Activated T-helper 1 cell treated with anti-CD3 and anti-CD28 coated beads, Interleukin-2, amount 50 U/mL, for 16 hours (primary cell): ENCODE measurements at places on chromosomes 12 and 14.

DNA sequence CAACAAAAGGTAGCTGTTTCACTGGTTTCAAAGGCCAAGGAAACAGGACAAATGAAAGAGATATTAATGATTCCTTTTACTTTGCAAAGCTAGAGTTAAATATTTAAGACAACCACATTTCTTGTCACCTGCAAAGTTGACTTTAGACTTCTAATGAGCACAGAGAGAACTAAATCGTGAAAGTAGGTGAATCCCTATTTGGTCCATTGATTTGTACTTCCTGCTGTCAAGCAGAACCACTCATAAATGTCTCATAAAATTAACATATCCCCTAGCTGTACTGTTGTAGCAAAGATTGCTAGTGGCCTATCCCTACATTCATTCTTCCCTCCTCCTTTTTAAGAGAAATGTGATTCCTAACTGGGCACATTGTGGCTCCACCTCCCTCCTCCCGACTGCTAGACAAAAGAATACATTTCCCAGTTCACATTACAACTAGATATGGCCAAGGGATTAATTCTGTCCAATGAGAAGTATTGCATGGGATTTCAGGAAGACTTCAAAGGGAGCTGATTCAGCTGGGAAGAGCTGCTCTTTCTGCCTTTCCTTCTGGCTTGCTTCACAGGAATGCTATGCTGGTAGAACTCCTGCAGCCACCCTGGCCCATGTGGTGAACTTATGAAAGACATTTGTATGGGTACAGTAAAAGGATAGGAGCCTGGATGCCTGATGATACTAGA, 227.5 kb upstream of the ABCD2 start:
- DNase-seq = no peak

DNA sequence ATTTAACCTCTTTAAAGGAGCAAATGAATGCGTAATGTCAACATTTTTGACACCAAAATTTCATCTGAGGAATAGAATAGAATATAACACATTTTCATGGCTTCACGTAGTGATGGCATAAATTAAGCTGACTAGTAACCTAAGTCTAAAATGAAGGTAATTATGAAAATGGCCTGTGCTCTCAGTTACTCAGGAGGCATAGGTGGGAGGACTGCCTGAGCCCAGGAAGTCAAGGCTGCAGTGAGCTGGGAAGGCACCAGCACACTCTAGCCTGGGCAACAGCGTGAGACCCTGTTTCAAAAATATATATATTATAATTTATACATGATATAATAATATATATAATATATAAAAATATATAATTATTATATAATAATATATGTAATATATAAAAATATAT, 383.2 kb upstream of the ATP2B1 start:
- no peak for DNase-seq

DNA sequence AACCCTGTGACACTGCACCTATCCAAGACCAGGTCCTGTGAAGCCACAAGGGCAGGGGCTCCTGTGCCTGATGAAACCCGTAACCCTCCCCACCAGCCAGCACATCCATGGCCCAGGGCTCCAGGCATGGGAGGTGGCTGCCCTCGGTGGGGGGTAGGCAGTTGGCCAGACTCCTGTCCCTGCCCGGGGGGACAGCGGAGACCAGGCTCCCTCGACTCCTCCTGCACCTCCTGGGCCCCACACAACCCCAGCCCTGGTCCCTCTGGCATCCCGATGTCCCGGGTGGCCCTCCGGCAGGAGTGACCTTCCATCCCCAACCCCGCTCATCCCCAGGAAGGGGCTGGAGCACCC, 11.4 kb downstream of the AKT1 start:
- no peak for DNase-seq

DNA sequence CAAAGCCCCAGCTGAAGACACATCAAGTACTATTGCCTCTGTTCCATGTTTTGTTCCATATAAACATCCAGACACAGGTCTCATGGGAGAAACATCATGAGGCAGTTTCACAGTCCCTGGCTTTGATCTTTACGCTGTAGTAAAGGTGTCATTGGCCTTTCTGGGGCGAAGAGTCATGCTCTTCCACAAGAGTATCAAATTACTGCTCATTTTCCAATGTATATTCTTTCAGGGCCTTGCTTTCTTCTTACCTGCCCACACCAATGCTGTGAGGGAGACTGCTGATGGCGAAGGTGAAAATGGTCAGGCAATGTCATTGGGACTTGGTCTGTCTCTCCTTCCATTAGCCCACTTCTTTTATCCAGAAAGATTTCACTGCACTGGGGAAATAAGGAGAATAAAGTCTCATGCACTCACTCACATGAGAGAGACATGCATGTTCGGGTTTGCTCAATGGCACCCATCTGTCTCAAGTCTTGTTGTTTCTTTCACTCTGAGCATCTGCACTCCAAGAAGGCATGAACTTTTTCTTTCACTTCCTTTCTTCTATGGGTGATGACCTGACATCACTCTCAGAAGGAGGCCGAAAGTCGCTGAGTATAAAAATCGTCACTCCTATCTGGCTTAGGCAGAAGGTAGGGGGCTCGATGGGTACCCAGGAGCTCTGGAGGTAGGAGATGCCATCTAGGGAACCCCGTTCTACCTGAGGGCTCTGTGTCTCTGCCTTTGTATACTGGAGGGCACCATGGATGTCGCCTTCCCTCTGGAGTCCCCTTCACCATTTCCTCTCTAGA, 1.3 kb upstream of the JDP2 start:
- DNase-seq = no peak

- no peak for DNase-seq
Observed at GRCh38 chr14:89911010-89911919, 43.3 kb downstream of the EFCAB11 start.

GRCh38 chr12:15796493-15797141, 7.4 kb upstream of the EPS8 start:
- no peak for DNase-seq

GRCh38 chr12:62653740-62654139, 187.1 kb downstream of the MON2 start:
- DNase-seq = no peak

GRCh38 chr14:71311061-71311460, 403.8 kb downstream of the PCNX1 start:
- no peak for DNase-seq

- no peak for DNase-seq
Observed at GRCh38 chr14:35682802-35683201, 126.3 kb downstream of the RALGAPA1 start.

DNA sequence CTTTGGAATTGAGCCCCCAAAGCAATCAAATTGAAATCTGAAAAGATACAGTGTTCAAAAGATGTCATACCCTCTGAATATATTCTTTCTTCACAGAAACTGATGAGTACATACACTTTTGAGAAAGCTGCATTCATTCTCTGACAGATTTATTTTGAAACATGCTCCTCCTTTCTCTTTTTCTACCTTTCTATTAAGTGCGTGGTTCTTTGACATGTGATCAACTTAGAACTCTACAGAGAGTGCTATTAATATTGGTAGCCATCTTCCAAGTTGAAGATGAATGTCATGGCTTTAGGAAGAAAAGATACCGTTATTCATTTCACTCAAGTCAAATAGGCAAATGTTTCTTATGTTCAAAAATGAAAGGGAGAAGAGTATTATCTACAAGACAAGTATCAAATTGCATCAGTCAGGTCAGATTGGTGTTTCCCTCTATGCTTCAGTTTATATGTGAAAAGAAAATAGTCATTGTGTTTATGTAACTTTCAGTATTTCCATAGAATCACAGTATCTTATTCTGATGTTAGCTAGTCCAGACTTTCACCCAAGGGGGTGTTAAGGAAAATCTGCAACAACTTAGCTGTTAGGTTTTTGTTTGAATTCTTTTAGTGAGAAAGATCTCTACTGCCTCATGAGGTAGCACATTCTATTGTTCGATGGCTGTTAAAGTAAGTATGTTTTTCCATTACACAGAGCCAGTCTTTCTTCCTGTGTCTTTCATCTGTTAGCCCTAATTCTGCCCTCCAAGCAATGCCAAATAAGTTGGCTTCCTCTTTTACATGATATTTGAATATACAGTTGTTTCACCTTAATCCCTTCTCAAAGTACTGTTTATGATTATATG, 55.4 kb upstream of the GARIN2 start:
- no peak for DNase-seq

- DNase-seq = no peak
Observed at GRCh38 chr12:132138941-132139871, 4.9 kb downstream of the DDX51 start.

- no peak for DNase-seq
Observed at GRCh38 chr12:49276304-49277290, 11.7 kb downstream of the TUBA1C start.

GRCh38 chr12:71661977-71662530, 1.6 kb downstream of the ZFC3H1 start:
- no peak for DNase-seq

- no peak for DNase-seq
Observed at GRCh38 chr12:108855284-108856169, 1.9 kb downstream of the SSH1 start.

GRCh38 chr12:127559349-127560040, 707.5 kb upstream of the TMEM132C start:
- no peak for DNase-seq
